NCI-H1105 treated with DMSO at 0.1 percent for 48 hours (cell line): ENCODE measurements at places on chromosomes 4 and X.

- DNase-seq: no peak
Measured at GRCh38 chr4:100366213-100366612, 151.6 kb downstream of the EMCN start.

DNA sequence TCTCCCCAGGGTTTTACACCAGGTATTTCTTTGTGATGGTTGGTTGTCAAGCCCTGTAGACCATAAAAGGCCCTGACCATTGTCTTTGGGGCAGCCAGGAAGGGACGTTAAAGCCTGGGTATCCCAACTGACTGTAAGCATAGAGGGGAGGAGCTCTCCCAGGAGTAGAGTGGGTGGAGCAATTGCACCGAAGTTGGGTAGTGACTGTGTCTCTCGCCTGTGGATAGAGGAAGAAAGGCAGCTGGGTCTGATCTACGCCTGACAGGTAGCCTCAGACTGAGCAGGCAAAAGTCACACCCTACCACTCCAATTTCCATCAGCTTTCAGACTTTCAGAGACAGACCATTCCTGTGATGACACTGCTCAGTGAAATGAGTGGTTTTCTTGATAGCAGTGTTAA lies 123.3 kb downstream of the KLHL8 start:
- no peak for DNase-seq

GRCh38 chr4:6115746-6116586 lies 84.4 kb downstream of the JAKMIP1 start:
- DNase-seq: no peak

- no peak for DNase-seq
Measured at GRCh38 chr4:169243825-169244609, 26.7 kb downstream of the SH3RF1 start.

DNA sequence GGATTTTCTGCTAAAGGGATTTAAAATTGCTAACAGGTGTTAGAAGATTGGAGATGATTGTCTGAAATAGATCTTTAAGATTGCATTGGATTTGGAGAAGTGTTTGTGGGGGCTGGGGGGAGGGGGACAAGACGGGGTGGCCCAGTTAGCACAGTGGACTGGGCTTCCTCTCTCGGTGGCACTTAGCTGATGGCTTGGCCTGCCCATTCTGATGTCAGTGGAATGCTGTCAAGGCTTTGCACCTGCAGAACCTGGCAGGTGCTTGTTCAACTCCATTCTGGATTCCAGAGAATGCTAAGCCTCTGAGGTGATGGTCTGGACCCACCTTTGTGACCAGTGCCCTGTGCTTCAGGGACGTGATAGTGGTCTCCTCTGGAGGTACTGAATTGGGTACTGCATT lies 43.7 kb downstream of the ADD1 start:
- no peak for DNase-seq

DNA sequence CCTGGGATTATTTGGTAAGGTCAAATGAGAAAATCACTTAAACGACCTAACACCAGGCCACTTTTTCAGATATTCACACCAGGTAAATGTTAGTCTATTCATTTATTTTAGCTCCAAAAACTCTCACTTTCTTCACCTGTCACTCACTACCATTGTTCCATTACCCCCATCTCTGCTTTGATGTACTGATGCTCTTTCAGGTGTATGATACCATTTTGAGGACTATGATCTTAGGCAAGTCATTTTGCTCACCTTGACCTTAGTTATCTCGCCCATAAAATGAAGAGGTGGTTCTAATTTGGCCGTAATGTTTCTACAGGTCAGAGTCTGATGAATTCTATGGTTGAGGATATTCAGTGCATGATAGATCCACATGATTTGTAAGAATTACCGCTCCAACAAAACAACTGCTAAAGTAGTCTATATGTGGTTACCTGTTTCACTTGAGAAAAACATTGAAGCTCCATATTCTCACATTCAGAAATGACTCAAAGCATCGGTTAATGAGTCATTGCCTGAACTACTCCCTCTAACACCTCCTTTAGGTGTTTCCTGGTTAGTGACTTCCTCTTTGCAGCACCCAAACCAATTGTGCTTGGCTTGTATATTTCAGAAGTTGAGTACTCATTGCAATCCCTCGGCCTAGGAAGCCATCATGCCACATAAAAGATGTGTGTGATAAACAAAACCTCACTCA lies 4.5 kb downstream of the DTHD1 start:
- no peak for DNase-seq

- no peak for DNase-seq
Measured at GRCh38 chrX:13855689-13856450, 39.0 kb upstream of the GPM6B start.

DNA sequence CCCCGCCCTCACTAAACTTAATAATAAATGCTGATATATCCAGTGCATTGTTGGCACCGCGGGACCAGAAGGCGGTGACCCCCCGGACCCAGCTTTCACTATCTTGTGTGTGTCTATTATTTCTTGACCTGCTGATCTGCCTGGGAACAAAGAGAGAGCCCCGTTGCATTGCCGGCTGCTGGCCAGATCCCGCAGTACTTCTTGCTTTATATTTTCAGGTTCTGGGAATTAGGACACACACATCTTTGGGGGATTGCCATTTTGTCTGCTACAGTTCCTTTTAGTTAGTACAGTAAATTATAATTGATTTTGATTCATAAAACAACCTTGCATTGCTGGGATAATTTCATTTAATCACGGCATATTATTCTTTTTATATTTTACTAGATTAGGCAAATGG lies 2.2 kb upstream of the RTL8B start:
- no peak for DNase-seq

GRCh38 chr4:41638866-41639265 lies 100.9 kb downstream of the LIMCH1 start:
- no peak for DNase-seq

DNA sequence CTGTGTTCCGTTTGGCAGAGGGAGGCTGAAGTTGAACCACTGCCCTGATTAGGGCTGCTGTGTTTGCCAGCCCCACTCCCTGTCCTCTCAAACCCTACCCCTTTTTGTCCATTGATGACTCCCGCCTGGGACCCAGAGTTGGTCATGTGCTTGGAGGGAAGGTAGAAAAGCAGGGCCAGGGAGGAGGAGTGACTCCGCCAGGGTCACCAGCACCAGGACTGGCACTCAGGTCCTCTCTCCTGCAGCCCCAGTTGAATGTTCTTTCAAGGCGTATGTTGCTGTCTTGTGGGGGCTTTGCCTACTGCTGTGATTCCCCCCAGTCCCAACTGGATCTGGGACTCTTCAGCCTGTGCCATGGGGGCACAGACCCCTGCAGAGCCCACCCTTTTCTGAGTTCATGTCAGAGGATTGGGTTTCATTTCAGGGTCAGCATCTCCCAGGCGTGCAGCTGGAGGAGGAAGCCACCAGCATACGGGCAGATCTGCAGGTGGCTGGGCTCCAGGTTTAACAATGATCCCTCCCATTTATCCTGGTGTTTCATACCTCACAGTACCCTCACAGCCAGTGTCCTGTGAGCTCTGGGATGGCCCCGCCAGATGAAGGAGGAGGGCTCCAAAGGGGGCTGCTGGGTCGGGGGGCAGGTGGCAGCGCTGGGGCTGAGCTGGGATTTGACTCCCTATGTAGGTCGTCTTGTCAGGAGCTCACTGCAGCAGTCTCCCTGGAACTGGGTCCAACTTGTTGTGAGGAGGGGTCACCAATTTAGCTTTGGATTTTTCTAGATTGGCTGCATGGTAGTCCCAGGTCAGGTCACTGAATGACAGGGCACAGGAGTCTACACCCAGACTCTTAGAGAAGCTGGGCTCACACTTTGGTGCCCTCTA lies 55.7 kb downstream of the MSX1 start:
- no peak for DNase-seq

DNA sequence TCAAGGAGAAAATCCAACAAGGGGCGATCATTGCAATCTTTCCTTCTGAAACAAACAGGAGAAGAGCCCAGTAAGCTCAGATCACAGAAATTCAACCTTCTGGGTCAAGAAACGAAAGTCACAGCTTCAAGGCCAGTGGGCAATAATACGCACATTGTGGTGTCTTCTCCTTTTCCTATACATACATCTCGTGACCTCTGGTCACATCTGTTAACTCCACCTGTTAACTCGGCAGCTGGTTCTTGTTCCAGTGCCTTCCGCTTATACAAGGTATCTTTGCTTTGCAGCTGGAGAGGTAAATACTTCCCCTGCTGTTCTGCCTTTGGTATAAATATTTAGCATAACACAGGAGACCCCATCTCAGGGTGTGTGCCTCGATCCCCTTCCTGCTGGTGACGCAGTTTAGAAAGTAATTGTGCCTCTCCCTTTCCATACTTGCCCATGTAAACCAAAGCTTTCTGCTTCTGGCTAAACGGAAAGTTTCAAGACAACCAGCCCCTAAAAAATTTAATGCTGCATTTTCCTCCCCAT lies 45.0 kb downstream of the CCDC149 start:
- DNase-seq: no peak
